ENCODE measurements at places on chromosomes 1 and 21. TPM values are rescaled to one million over a fixed set of nuclear protein-coding genes. Genes with fewer than 3 reads are reported as not detected.
A peak's percentile ranks its signal among the peaks of the same experiment; 100 is the strongest.

DNA sequence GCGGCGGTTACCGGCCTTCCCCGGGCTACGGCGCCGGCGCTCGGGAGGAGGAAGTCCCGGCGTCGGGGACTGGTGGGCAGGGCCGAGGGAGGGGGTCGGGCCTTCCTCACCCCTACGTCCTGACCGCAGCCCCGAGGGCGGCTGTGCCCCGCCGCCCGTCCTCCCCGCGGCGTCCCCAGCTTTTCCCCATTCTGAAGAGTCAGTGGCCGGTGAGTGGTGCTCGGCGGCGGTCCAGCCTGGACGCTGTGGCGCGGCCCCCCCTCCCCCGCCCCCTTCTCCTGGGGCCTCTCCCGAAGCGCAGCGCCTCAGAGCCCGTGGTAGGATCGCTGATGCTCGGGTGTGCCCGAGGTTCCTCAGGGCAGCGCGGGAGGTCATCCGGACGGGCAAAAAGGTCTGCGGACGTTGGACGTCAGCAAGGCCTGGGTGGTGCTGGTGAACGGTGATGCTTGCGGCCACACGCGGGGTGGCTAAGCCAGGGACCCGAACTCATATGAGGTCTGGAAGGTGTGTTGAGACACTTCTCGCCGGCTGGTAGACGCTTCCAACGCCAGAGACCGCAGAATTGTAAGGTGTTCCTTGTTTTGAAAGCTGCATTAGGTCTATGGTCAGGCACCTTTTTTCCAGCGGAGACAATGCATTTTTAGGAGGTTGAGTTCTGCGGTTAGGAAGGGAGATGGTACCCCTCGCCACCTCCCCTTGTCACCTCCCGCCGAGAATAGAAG lies 725 bp downstream of the SLC25A33 start:
- peak overlapping the region; percentile 88 for H3K4me3 ChIP-seq
- peak; percentile 51 for DNase-seq
- H3K36me3 ChIP-seq = no peaks in the 10 kb centered on the region
- no peaks in the 10 kb centered on the region for H3K27me3 ChIP-seq
- H3K4me1 ChIP-seq = peaks cover 29% of the 10 kb centered on the region

GRCh38 chr1:172944931-172945330 lies 105.8 kb downstream of the TNFSF18 start:
- no peak overlapping the region for H3K4me3 ChIP-seq
- H3K27ac ChIP-seq = no peak overlapping the region
- H3K36me3 ChIP-seq = peaks cover 2% of the 10 kb centered on the region
- H3K27me3 ChIP-seq = no peaks in the 10 kb centered on the region
- peaks cover 34% of the 10 kb centered on the region for H3K4me1 ChIP-seq
- DNase-seq = no peak

DNA sequence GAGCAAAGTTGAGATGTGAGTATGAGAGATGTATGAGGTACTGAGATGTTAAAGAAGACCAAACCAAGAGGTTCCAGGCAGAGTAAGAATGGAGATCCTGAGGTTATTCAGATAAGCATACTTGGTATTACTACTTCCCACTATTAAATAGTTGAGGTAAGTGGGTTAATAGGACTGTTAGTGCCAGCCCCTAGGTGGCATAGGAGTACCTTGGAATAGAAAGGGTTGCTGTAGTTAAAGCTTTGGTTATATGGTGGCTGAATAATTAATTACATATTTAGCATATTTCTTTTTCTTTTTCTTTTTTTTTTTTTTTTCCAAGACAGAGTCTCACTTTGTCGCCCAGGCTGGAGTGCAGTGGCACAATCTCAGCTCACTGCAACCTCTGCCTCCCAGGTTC lies 397.9 kb upstream of the TMPRSS15 start:
- no peaks in the 10 kb centered on the region for H3K4me1 ChIP-seq
- no peak for DNase-seq
- H3K4me3 ChIP-seq = no peak overlapping the region
- peaks cover 1% of the 10 kb centered on the region for H3K27me3 ChIP-seq

DNA sequence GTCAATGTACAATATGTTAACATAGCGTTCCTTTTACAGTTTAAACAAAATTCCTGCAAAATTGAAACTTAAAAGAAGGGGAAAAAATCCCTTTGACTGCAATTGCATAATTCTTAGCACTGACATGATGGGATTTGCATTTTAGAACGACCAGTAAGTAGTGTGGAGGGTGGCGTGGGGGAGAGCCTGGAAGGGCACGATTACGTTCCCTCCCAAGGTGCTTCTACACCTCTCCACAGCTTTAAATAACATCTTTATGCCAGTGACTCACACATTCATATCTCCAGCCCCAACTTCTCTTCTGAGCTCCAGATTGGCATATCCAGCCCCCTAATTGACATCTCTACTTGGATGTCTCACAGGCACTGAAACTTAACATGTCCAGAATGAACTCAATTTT lies 64.3 kb downstream of the OLFML3 start:
- DNase-seq = no peak
- no peak overlapping the region for H3K4me3 ChIP-seq
- no peaks in the 10 kb centered on the region for H3K4me1 ChIP-seq
- H3K36me3 ChIP-seq = no peaks in the 10 kb centered on the region
- H3K27ac ChIP-seq = no peak overlapping the region

DNA sequence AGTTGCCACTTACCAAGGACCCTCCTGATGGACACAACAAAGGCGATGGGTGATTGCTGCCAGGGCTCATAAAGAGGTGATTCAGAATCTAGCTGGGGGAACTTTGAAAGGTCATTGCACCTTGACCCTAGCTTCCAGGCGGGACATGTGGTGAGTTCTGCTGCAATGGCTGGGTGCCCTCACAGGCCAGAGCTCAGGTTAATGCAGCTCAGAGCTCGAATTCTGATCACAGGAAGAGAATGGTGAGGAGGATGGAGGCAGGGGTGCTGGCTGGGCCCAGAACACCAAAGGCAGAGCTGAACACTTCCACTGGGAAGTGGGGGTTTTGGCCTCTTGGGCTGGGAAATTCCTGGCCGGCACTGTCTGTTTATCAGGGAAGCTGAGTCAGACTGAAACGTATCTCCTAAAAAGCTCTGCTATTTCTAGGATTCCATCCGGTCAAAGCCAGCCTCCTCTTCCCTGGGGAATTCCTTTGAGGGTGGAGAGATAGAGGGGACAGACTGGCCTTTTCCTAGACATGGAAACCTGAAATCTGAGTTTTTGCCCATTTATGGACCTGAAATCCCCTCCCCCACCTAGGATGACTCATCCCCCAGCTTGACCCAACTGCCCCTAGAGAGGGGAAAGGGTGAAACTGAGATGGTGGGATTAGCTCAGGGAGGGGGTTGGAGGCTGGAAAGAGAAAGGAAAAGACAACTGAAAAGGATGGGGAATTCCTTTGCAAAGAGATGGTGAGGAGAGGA lies 27.2 kb downstream of the NUAK2 start:
- no peaks in the 10 kb centered on the region for H3K36me3 ChIP-seq
- H3K4me3 ChIP-seq = no peak overlapping the region
- H3K27ac ChIP-seq = peak overlapping the region; percentile 97

GRCh38 chr21:25080661-25081060 lies 526.6 kb downstream of the MRPL39 start:
- H3K36me3 ChIP-seq = no peaks in the 10 kb centered on the region
- no peaks in the 10 kb centered on the region for H3K4me1 ChIP-seq
- H3K27me3 ChIP-seq = no peaks in the 10 kb centered on the region
- DNase-seq = no peak
- H3K27ac ChIP-seq = no peak overlapping the region

GRCh38 chr1:38239258-38239835 lies 192.8 kb upstream of the POU3F1 start:
- no peak for DNase-seq
- peaks cover 18% of the 10 kb centered on the region for H3K27me3 ChIP-seq

GRCh38 chr21:24290151-24290833 lies 1317.0 kb downstream of the MRPL39 start:
- H3K36me3 ChIP-seq = no peaks in the 10 kb centered on the region
- H3K4me3 ChIP-seq = no peak overlapping the region

DNA sequence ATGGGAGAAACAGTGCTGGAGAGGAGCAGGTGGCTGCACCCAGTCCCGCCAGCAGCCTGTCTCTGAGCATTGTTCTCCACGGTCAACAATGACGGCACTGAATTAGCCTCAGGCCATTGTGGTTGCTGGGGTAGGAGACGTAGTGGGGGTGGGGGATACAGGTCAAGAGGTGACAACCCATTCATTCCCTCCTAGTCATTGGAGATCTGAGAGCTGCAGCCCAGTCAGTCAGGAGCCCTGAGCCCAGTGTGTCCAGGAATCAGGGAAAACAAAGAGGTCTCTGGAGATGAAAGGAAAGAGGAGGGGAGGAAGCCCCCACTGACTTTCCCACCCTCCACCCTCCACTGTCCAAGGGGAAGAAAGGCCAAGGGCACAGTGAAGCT lies 15.3 kb downstream of the SMIM12 start:
- H3K27me3 ChIP-seq = no peaks in the 10 kb centered on the region
- no peak overlapping the region for H3K4me3 ChIP-seq
- no peak for DNase-seq
- H3K27ac ChIP-seq = no peak overlapping the region
- peaks cover 15% of the 10 kb centered on the region for H3K4me1 ChIP-seq

- H3K4me1 ChIP-seq = peaks cover 71% of the 10 kb centered on the region
- H3K27me3 ChIP-seq = no peaks in the 10 kb centered on the region
- no peaks in the 10 kb centered on the region for H3K36me3 ChIP-seq
- DNase-seq = no peak
- H3K4me3 ChIP-seq = peak overlapping the region; percentile 2
Measured at GRCh38 chr1:184392779-184393522, 6.1 kb downstream of the C1orf21 start.

Gene CHAF1B
- total RNA-seq = 9.2 TPM

Gene CFAP45
- total RNA-seq = 0.18 TPM

Gene ADGRL2
- total RNA-seq = 83.4 TPM

Gene CYP4X1
- 0.62 TPM for total RNA-seq

Gene GUCA2A
- not detected for total RNA-seq
